ENCODE measurements at places on chromosomes 2 and 18.

DNA sequence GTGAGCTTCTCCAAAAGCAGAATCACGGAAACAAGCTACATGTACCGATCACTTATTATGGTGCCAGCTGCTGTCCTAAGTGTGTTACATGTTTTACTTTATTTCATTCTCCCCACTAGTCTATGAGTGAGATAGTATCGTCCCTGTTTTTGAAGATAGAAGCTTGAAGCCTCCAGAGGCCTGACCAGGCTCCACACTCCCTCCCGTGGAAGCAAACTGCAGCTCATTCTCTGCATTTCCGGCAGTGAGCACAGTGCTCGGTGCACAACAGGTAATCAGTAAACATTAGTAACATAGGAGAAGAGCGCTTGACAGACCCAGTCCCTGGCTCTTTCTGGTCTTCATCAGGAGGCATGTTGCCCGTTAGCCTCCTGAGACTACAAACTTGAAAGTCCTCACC is 72.9 kb downstream of the ZBTB7C start:
- DNase-seq: no peak

DNA sequence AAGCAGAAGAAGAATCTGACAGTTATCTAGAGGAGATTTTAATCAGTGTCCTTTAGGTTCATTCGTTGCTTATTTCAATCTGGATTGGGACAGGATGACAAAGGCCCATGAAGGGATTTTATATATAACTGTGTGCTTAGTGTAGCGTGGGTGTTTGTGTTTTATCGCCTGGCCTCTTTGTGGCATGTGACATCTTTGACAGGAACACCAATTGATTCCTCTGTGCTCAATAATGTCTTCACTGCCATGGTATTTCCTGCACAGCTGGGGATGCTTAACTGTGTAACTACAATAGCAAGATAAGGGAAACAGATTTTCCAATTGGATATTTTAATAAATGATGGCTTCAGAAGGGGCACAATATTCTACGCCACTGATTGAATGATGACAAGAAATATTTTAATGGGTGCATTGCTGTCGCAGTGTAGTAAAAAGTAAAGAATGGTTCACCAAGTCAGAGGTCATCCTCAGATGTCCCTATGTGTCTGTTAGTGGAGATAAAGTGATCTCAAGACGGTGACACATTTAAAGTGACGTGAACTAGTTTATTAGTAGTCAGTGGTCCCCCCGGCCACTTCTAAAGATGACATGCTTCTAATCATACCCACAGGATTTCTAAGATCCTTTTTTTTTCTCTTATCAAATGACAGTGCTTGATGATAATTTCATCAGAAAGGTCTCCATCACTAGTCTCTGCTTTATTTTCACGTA is 160.4 kb downstream of the AGAP1 start:
- no peak for DNase-seq

- DNase-seq: no peak
These were observed 18.1 kb downstream of the NABP1 start for GRCh38 chr2:191696001-191696400.

GRCh38 chr2:36572719-36573059 is 25.3 kb downstream of the FEZ2 start:
- DNase-seq: no peak

DNA sequence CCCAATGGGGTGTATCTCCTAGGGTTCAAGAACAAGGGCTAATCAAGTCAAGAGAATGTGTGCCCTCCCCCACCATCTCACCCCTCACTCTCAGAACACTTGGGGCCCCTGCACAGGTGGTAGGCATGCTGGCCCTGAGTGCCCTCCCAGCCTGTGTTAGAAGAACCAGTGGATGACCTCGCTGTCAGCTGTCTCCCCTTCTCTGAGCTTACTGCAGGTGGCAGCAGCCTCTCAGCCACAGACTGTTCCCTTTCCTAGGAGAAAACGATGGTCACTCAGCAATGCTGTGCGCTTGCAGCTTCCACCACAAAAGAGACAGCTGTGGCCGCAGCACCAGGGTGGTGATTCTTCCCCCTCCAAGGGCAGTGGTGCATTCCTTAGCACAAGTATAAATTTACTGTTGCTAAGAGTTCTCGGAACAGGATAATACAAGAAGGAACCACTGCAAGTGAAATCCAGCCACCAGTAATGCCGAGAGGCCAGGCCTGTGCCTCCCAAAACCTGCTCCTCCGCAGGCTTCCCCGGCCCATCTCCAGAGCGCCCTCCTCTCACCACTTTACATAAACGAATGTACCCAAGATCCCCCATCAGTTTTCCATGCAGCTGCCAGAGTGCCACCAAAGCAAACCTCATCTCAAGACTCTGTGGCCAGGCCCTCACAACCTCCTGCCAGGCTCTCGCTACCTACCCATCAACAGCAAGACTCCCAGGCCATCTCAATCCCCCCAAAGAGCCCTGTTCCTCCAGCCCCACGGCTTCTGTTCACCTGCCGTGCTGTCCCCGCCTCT is 935 bp upstream of the RAMP1 start:
- DNase-seq: no peak

- no peak for DNase-seq
These were observed 53.3 kb downstream of the ARHGAP28 start for GRCh38 chr18:6782861-6783260.

DNA sequence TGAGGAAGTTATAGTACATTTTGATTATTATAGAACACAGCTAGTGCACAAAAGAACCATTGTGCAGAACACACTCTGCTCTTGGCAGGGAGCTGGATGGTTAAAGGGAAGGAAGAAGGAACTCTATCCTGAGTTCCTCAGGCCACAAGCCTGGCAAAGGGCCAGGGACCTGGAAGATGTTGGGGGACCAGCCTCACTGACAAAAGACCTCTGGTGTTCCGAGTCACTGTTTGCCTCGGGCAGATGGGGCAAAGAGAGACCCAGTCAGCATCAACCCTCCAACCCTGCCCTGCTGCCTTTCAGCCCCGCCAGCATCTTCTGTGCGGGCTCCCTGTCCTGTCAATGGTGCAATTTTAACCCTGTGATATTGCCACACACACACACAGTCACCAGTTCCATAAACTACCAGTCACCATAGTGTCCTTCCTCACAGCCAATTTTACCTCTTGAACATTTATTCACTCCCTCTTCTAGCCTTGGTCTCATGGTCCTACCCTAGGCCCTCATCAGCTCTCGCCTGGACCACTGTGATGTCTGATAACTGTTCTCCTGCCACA is 21.9 kb downstream of the NEMP2 start:
- DNase-seq: no peak

- DNase-seq: no peak
These were observed 110.0 kb downstream of the ZNF516 start for GRCh38 chr18:76384861-76385680.

GRCh38 chr2:149597050-149597667 is 9.6 kb upstream of the MMADHC start:
- DNase-seq: no peak

All from NCI-H187 (cell line).